ENCODE measurements at places on chromosomes 4 and X.

DNA sequence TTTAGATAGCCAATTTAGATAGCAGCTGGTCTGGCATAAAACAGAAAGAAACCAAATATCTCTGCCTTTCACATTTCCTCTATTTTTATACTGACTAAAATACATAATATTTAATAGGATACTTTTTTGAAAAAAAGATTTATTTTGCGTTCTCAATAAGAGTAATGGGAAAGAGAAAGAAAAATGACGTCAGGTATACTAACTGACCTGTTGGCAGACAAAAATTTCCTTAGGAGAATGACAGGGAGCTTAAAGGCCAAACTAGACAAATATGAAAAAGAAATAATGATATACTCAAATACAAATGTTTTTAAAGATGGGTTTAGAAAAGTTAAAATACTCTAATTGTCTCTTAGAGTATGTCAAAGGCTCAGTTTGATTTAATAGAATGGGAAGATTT lies 309.4 kb upstream of the ADGRL3 start:
- DNase-seq: no peak

GRCh38 chr4:20019310-20020015 lies 232.2 kb upstream of the SLIT2 start:
- no peak for DNase-seq

DNA sequence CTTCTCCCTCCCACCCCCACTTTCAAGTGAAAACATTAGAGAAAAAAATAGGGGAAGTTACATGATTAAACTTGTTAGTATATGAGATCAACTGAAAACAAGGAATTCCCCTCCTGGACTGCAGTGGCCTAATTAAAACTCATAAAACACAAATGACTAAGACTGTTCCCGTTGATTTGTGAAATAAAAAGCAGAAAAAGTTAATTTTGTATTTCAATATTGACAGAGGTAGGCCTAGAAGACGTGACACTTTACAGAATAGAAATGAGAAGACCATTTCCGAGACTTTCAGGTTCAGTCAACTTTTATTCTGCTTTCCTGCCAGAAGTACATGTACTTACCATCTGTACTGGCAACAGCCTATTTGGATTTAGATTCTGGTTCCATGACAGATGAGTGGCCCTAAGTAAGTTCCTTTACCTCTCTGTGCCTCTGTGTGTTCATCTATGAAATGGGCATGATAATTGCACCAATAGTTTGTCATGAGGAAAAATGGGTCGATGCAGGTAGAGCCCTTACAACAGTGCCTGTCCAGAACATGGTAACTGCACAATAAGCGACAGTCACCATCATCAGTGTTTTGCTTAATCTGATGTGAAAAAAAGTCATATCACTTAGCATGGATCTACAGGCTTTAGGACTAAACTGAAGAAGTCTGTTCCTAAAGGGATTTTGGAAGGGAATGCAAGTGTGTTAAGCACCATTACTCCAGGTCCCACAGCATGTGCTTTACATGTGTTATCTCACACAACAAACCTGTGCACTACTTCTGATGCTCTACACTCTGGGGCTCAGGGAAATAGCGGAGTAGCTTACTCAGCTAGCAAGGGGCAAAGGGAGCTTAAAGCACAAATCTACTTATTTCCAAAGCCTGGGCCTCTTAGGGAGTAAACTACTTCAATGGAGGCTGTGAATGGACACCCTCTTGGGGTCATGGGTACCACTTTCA lies 562.3 kb upstream of the DIPK2B start:
- no peak for DNase-seq

DNA sequence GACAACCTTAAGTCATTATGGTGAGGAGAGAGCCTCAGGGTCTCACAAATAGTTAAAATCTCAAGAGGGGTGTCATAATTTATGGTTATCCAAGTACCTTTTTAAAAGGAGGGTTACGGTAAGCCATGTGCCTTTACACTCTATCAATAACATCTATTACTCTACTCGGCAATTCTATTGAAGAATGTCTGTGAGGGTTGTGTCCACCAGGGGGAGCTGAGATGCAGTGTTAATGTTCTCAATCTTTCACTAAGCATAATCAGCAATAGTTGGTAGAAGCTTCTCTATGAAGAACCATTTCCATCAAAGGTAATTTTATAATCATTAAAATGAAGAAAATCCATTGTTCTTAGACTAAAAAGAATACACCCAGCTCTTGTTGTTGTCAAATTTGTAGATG lies 457.4 kb downstream of the CENPC start:
- no peak for DNase-seq

- DNase-seq: no peak
These were observed 1.2 kb upstream of the SHOX start for GRCh38 chrX:629230-630006.

DNA sequence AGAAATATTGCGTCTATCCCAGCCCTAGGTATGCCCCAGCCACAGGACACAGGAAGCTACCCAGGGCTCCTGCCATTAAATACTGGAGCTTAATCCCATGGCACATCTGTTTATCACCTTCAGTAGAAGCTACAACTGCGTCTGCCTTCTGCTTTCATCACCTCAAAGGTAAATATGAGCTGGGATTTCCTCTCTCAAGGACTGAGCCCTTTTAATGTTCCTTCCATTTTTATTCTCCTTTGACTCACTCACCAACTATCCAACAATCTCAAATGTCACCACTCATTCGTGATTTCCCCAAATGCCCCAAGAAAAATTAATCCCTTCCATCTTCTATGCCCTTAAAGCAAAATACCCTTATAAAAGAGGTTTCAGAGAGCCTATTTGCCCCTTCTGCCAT lies 1.8 kb upstream of the MID1 start:
- DNase-seq: no peak

DNA sequence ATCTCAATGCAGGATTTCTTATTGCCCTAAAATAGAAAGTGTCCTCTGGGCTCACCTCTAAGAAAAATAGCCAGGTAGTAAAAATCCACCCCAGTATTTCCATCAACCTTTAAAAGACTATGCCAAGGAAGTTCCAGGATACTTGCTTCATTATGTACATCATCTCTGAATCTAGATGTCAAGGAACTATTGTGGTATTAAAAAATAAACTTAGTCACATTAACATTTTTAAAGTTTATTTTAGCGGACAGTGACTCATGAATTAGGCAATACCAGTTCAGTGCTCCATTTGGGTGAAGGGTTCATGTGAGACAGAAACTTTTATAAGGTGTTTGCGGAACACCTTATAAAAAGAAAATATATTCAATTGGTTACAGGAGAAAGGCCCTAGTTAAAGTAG lies 209.2 kb downstream of the ADAM29 start:
- DNase-seq: no peak

GRCh38 chrX:109890910-109891502 lies 111.9 kb upstream of the TMEM164 start:
- peak; percentile 21 for DNase-seq

GRCh38 chr4:173424899-173425805 lies 26.2 kb upstream of the SCRG1 start:
- no peak for DNase-seq

DNA sequence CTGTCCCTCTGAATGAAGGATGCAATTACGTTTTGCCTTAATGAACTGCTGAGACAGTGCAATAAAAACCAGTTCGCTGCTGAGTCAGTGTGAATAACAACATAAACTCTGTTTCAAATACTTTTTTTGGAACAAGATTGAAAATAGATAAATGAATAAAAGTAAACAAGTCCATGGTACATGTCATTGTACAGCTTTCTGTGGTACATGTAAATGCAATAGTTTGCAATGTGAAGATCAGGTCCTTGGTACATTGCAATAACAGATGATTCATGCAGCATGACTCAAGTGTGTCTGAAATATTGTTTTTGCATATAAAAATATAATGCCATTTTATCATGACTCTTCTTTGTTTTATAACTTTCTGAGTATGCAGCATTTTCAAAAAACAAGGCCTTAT lies 193.4 kb upstream of the PACRGL start:
- no peak for DNase-seq

GRCh38 chrX:12304261-12304660 lies 166.0 kb downstream of the FRMPD4 start:
- no peak for DNase-seq

DNA sequence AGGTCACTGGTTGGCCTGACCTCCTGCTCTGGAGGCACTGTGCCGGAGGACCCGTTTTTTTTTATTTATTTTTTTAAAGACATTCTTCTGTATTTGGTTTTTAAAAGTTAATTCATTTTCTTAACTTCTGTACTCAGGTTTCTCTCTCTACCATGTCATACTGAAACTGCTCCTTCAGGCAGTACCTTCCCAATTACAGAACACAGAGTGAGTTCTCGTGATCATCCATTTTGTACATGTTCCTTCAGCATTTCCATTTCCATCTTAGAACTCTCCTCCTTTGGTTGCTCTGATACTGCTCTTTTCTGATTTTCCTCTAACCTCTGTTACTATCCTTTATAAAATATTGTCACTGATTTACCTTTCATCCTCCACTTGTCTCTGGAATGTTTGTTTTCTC lies 17.9 kb downstream of the UBE2K start:
- no peak for DNase-seq

- DNase-seq: no peak
These were observed 39.5 kb downstream of the USP38 start for GRCh38 chr4:143224255-143224654.

DNA sequence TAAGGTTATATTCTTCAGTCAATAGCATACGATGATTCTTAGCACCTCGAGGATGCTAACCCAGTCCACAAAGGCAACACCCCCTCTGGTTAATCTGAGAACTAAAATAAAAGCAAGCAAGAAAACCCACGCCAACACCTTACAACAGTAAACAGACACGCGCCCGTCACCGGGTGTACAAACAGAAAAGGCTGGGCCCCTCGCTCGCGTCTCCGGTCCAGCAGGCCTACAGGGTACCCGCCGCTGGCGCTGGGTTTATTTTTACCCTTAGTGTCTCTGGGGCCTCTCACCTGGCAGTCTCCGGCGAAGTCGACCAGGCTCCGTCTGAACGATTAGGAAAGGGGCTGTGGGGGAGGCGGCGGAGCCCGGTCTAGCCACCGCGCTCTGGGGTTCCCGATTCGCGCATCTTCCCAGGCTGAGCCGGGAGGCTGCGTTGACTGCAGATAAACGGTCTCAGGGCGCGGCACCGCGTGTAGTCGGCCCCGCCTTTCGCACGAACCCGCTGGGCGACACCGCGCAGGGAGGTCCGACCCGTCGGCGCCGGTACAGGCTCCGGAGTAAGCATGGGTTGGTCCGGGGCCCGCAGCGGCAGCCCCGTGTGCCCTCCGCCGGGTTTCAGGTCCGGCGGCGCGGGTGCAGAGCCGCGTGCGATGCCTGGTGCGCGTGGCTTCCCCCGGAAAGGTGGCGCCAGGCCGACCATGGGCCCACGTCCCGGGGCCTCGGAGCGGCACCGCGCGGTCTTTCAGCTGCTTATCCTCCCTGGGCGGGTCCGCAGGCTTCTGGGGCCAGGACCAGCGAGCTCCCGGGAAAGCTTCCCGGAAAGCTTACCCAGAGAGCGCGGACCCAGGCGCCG lies 441 bp downstream of the SLC9B2 start:
- peak; percentile 26 for DNase-seq

GRCh38 chr4:8345946-8346814 lies 76.6 kb downstream of the HTRA3 start:
- no peak for DNase-seq

DNA sequence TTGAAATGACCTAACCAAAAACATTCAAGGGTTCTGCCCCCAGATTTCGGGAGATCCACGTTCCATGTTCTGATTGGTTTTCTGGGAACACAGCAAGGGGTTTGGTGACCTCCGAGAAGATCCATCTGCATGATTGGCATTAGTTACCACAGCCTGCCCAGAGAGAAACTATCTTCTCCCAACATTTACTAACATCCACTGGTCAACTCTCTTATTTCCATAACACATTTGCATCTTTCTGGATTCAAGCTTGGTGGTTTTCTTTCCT lies 15.6 kb downstream of the SHOX start:
- no peak for DNase-seq

GRCh38 chr4:25452081-25452480 lies 75.0 kb downstream of the ANAPC4 start:
- no peak for DNase-seq

- no peak for DNase-seq
These were observed 7.2 kb downstream of the RPL9 start for GRCh38 chr4:39451423-39452023.

DNA sequence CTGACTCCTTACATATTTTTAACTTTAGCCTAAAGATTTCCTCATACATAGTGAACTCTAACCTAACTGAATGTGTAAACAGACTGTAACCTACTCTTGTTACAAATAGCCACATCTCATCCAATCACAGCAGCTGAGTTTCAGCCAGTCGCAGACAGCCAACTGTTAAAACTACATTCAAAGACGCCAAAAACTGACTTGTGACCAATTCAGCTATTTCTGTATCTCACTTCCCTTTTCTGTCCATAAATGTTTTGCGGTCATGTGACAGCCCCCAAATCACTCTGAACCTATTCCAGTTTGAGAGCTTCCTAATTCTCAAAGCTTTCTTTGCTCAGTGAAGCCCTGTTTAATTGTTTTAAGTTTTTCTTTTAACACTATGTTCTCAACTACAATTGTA lies 2731.9 kb downstream of the ARAP2 start:
- DNase-seq: no peak

- no peak for DNase-seq
These were observed 61.2 kb downstream of the CDS1 start for GRCh38 chr4:84644087-84644486.

- no peak for DNase-seq
These were observed 518.7 kb downstream of the GRXCR1 start for GRCh38 chr4:43411226-43411625.

GRCh38 chr4:7845493-7846128 lies 94.0 kb downstream of the AFAP1 start:
- no peak for DNase-seq

All from HTR-8/SVneo (cell line).